ENCODE measurements at places on chromosomes 4 and X.

GRCh38 chr4:2269206-2269531 lies 7.3 kb upstream of the MXD4 start:
- DNase-seq, result no peak

- no peak for DNase-seq
Observed at GRCh38 chr4:30116401-30116800, 603.8 kb upstream of the PCDH7 start.

DNA sequence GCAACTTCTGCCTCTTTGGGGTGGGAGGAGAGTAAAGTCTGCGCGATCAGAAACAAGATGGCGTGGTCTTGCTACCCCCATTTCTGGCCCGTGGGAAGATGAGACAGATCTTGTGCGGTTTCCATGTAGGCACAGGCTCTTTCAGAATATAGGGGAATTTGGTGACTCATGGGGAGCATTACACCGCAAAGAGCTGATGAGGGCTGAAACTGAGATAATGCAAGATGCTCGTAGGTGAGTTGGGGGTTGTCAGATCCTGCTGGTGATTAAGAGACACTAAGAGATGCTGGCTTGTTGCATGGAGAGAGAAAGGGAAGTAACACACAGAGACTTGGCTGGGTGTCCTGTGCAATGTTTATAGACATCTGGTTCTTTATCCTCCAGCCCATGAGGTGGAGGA lies 1.5 kb downstream of the EVC start:
- DNase-seq, result no peak

DNA sequence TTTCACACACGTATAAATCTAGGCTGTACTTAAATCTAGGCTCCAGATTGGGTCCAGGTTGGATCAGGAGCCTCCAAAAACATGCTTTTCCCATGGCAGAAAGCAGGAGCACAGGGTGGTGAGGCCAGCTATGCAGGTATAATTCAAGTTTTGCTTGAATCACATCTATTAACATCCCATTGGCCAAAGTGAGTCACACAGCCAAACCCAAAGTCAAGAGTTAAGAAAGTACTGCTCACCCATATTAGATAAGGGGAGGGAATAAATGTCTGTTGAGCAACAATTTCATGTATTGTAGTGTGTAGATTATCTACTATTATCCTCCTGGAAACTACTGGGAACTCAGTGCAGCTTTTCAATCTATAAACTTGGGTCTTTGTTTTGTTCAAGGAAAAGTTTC lies 12.8 kb downstream of the SUPT20HL2 start:
- no peak for DNase-seq

DNA sequence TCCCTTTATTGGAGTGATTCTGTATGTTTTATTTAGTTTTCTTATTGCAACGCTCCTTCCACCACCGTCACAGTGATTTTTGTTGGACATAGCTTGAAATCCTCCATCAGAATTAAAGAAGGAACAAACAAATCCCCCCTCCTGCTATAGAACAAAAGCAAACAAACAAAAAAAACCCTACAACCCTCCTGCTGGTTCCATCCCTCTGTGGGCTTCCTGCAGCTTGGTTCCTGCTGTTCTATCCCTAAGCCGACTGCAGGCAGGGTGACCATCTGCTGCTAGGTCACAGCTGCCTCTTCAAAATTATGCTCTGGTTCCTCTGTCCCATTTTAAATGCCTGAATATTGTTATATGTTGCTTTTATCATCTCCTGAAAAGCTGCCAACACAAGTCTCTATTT lies 116.8 kb upstream of the AGA start:
- peak; percentile 10 for DNase-seq

GRCh38 chr4:40536032-40536431 lies 93.6 kb downstream of the RBM47 start:
- no peak for DNase-seq

GRCh38 chr4:1290165-1290977 lies 680 bp downstream of the MAEA start:
- no peak for DNase-seq

GRCh38 chrX:55201930-55202579 lies 18.1 kb upstream of the PAGE5 start:
- no peak for DNase-seq

DNA sequence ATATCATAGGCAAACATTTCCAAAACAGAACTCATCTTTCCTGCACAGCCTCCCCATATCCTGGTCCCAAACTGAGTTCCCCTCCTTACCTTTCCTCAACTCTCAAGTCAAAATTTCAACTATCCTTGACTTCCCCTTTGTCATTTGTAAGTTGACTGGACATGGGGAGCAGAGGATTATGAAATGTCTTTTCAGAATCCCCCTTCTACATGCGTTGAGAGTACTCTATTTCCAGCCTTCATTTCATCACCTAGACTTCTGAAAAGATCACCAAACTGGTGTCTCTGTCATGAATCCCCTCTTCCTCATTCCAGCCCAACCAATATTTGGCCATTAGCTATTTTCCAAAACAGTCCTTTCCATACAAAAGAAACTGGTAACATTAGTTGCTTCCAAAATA lies 95.2 kb downstream of the SYNPO2 start:
- DNase-seq, result no peak

DNA sequence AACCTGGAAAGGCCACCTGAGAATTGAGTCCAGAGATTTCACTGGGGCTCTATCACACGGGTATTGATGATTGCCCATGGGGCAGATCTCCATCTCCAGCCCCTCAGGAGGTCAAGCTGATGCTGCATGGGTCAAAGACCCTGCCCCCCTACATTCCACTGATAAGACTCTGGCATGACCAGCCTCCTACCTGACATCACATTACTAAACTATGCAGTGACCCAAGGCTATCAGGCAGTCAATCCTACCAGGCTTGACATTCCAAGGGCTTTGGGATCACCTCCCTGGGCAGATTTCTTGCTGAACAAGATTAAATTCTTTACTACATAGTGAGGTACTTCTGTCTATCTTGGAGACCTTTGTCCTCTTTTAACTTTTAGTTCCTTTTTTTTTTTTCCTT lies 192.7 kb upstream of the STS start:
- no peak for DNase-seq

DNA sequence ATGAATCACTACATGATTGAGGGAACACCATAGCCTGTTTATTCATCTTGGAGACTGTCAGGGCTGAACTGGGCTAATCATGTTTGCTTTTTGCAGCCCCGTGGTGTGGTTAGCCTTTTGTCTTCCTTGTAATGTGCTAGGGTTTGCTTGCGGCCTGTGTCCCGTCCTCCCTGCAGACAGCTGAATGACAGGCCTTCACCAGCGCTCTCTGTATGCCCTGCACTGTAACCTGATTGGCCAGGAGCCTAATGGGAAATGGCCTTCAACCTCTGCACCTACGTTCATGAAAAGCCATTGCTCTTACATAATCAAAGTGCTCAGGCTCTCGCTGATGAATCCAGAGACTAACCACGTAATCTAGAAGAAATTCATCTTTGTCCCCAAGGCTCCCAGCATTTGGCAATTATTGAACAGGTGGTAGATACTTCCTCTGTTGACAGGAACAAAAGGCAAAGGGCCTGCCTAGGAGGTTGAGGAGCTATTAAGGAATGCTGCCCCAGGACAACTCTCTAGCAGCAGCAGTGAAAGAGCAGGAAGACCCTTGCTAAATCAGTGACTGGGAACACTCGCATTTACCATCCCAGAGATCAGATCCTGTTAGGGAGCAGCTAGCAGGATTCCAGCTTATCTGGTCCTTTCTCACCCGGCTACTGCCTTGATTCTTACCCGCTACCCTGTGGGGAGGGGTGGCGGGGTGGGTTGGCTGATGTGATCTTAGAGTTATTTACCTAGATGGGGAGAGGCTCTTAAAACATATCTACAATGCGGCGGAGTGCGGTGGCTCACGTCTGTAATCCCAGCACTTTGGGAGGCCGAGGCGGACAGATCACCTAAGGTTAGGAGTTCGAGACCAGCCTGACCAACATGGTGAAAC lies 42.3 kb upstream of the FAT1 start:
- no peak for DNase-seq

GRCh38 chrX:2577844-2578466 lies 77.2 kb upstream of the DHRSX start:
- no peak for DNase-seq

GRCh38 chrX:152299787-152300186 lies 151.3 kb downstream of the GABRA3 start:
- DNase-seq, result no peak

- no peak for DNase-seq
Observed at GRCh38 chrX:54248309-54248708, 65.3 kb upstream of the FAM120C start.

GRCh38 chr4:31088600-31089230 lies 368.5 kb downstream of the PCDH7 start:
- no peak for DNase-seq

GRCh38 chr4:4893721-4894120 lies 34.3 kb downstream of the MSX1 start:
- no peak for DNase-seq

DNA sequence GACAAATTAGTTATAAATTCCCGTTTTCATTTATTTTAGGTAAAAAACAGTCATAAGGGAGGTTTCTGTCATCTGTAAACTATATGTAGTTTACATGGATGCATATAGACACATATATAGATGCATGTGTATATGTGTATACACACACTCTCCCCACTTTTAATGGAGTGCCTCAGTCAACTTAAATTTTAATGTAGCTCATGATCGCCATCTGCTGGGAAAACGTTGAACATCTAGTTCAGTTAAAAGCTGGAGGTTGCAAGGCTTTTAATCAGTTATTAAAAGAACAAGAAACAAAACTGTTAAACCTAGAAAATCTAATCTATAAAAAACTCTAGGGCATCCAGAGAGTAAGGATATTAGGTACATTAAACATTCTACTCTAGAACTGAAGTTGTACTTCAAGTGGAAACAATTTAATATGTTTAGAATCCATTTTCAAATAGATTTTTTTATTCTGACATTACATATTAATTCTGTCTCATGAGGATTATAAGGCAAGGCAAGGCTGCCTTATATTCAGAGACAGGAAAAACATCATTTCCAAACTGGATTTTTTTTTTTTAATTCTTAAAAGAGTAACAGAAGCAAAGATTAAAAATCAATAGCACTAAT lies 122.6 kb downstream of the SHISA3 start:
- DNase-seq, result peak; percentile 53

DNA sequence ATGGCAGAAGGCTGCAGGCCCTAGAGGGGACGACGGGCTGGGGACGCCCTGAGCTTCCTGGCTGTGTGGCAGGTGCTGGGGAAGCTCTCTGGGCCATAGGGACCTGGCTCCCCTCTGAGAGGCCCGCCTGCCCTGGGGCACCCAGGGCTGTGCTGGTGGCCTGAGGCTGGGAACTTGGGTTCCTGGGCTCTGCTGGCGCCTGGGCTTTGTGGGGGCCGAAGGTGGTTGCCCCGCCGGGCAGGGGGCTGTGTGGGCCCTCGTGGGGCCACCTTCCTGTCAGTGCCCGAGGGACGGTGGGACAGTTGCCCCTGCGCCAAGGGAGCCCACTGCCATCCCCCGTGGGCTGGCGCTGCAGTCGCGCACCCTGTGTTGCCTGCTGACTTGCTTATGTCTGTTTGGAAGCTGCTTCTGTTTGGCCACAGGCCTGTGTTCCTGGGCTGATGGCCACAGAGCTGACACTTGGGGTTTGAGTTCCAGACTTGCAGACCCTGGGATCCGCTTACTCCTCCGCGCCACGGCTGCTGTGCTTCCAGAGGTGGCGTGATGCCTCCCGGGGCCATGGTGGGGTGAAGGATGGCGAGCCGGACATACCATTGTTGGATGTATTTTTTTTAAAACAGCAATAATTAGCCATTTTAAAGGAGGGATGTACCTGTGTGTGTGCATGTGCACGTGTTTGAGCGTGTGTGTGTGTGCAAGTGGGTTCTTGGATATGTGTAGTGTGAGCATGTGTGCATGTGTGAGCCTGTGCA lies 8.5 kb downstream of the NAT8L start:
- no peak for DNase-seq

DNA sequence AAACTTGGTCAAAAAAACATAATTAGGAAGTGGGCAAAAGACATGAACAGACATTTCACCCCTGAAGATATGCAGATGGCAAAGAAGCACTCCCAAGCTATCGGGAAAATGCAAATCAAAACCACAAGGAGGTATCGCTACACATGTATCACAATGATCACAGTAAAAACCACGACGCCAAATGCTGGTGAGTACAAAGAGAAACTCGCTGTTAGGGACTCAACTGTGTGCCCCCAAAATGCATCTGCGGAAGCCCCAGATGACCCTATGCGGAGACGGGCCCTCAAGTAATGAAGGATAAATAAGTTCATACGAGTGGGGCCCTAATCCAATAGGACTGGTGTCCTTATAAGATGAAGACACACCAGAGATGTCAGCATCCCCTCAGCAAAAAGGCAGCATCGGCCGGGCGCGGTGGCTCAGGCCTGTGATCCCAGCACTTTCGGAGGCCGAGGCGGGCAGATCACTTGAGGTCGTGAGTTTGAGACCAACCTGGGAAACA lies 10.2 kb downstream of the GAK start:
- DNase-seq, result no peak

- no peak for DNase-seq
Observed at GRCh38 chr4:172750910-172751309, 417.7 kb upstream of the GALNT7 start.

GRCh38 chr4:86909546-86910295 lies 17.5 kb upstream of the C4orf36 start:
- no peak for DNase-seq

DNA sequence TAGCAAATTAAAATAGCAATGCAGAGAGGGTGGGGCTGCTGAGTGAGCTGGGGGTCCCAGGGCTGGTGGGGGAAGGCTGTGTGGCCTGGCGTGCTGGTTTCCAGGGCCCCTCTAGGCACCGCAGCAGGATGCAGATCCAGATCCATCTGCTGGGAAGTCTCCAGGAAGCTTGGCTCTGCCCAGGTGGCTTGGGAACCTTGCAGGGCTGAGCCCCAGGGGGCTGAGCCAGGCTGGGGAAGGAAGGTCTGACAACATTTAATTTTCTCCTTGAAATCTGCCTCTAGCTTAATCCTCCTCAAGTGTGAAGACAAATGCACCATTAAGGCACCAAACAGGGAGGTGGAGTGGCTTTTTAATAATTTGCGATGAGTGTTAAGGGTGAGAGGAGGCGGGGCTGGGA lies 31.7 kb downstream of the SORCS2 start:
- peak; percentile 96 for DNase-seq

GRCh38 chr4:132498215-132498614 lies 650.9 kb upstream of the PCDH10 start:
- no peak for DNase-seq

GRCh38 chr4:174616661-174617060 lies 94.4 kb upstream of the HPGD start:
- DNase-seq, result no peak

All from NCI-H524 (cell line).